Activated naive CD8-positive, alpha-beta T cell treated with anti-CD3 and anti-CD28 coated beads for 36 hours (primary cell): ENCODE measurements at places on chromosomes 2 and 18. TPM values are rescaled to one million over a fixed set of nuclear protein-coding genes. Genes with fewer than 3 reads are reported as not detected.

- DNase-seq, result no peak
Observed at GRCh38 chr2:65511306-65511705, 78.9 kb upstream of the SPRED2 start.

- DNase-seq, result no peak
Observed at GRCh38 chr18:45733535-45733934, 9.6 kb downstream of the SLC14A1 start.

GRCh38 chr18:37409878-37410277 is 155.7 kb downstream of the CELF4 start:
- DNase-seq, result no peak

DNA sequence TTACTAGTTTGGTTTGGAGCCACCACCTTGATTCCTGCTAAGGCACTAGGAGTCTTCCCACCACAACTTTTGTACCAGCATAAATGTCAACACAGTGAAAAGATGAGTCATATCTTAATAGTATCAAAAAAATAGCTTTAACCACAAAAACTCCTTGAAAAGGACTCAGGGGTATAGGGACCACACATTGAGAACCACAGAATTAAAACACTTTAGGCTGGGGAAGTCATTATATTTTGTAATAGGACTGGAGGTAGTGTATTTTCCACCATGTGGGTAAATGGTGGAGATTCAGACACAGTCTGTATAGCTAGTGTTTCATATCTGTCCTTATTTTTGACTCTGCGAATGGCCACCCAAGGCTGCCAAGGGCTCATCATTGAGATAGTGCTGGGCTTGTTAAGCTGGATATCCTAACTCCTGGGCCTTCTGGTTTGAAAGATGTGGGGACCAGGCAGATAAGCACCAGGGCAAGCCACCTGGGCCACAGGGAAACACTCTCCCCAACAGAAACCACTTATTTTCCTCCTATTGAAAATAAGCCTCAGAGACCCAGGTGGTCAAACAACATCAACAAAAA is 19.1 kb upstream of the FHL2 start:
- DNase-seq, result no peak

GRCh38 chr2:83196225-83196624 is 1262.9 kb downstream of the SUCLG1 start:
- DNase-seq, result no peak

- no peak for DNase-seq
Observed at GRCh38 chr2:232498452-232498851, 10.8 kb upstream of the ECEL1 start.

DNA sequence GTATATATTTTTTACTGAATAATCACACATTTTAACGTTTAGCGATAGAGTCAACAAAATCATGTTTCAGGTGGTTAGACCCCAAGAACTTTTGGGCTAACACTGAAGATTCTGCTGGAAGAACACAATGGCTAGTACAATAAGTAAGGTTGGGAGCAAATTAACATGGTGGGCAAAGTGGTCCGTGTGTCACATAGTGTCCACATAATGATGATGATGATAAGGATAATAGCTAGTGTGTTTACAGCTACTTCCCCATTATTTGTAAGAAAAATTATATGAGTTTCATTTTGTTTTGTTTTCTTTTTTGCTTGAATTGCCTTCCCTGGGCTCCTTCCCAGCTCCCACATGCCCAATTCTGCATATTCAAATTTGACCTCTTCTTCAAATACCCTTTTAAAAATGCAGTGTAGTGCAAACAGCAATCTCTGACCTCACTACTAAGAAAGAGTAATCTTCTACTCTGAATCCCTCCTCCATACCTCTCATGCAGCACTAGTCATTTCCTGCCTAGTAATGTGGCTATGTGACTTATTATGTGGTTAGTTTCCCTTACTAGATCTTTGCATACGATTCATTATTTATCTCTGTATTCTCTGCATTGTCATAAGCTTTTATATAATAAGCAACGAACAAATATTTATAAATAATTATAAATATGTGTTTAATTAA is 16.9 kb upstream of the VPS54 start:
- peak; percentile 20 for DNase-seq

DNA sequence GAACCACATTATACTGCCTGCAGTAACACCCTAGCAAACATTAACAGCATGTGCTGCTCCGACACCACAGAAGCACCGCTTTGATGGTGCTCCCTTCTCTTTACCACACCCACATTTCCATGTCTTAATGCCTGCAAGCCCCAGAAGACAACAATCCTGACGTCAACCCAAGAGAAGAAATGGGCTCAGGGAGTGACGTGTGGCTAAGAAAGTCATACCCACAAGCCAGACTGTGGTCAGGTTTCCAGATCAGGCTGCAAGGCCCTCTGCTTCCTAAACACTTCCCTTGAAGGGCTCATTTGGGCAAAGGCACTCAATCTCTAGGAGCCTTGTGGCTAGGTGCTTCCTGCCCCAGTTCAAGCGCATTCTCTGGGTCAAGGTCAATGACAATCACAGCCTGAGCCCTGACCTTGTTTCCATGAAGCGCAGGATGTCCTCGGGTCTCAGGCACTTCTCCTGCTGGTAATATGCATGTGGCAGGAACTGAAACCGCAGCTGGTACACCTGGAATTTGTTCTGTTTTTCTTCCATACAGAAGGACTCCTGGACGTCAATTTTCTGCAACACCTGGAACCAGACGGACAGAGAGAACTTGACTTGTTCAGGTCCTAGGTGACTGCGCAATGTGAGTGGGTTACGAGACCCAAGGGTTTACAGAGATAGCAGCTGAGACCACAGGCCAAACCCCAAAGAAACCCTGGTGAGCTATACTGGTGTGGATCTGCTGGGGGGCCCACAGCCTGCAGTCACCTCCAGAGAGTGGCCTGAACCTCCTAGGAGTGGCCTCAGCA is 67.2 kb downstream of the POLR1A start:
- DNase-seq, result peak; percentile 74

DNA sequence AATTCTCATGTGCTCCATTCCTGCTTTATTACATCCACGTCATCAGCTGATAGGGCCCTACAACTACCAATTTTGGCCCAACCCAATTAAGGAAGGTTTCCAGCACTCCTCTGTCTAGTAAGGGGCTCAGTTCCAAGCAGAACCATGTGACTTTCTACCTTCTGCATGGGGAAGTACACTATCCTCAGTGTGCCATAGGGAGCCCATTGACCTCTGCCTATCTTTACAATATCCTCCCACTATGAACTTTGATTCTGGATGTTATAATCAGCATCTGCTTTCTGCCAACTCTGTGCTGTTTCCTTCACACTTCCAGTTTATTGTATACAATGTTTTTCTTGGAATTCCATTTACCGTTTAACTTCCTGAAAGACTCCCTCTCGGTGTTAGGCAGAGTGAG is 53.9 kb upstream of the GCFC2 start:
- no peak for DNase-seq

DNA sequence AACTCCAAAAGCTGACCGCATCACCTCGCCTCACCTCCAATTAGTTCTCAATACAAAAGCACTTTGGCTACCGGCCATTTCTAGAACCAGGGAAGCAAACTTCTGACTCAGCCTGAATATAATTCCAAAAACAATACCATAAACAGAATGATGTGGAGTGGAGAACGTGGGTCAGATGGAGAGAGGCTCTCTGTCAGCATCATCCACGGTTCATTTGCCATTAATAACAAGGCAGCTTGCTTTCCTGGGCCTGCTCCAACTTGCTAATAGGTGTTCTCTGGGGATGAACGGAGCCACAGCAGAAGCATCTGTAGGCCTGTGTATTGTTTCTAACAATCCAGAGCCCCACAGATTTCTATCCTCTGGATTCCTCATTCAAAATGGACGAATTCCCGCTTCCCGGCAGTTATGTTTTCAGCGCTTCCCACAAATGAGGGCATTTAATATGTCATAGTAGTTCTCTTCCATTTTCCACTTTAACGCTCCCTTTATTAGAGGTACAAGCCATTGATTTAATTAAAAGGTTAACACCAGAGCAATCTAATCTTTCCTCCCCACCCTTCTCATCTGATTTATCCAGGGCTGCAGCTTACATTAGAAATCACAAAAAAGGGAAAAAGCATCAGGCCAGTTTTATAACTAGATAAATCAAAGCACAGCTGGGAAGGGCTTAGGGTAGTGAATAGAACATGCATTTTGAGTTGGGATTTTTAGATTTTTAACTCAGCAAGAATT is 23.2 kb upstream of the CNTNAP5 start:
- DNase-seq, result no peak

DNA sequence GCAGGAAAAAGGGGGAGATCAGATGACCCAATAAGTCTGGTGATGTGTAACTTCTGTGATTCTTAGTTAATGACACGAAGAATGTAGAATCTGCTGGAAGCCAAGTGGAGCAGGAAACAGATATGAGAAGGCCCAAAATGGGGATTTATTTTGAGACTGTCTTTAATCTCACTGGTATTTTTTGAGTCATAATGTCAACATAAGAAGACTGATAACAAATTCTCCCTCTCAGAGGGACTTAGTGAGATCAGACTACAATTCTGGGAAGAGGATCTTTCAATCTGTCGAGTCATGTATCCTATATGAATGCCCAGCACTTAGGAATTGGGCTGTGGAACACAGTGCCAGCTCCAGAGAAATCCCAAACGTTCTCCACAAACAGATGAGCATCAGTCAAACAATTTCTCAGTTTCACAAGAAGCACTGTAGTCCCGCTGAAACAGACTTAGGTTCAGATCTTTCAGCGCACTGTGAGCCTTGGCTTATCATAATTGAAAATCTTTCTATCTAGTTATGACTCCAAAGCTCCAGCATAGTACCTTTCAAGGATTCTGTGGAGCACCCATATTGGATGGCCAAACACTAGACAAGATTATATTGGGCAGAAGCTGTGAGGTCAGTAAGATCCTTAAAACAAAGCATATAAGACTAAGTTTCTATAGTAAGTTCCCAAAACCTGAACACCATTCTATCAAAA is 738.2 kb downstream of the LRP1B start:
- no peak for DNase-seq

- DNase-seq, result no peak
Observed at GRCh38 chr2:124834331-124834730, 809.2 kb downstream of the CNTNAP5 start.

DNA sequence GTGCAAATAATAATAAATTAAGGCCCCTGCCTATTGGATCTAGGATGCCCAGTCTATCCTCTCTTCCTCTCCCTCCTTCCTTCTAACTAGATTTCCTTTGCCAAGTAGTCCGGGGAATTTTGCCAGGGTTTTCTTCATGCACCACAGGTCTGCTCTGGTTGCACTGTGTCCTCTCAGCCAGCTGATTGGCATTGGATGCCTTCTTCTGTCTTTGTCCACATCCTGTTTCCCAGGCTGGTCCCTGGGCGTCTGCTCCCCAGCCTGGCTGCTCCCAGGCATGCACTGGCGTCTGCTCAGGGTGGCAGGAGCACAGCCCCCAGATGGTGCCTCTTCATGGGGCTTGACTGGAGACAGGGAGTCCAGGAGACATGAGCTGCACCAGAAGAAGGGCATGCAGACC is 66.4 kb downstream of the GALR1 start:
- no peak for DNase-seq

DNA sequence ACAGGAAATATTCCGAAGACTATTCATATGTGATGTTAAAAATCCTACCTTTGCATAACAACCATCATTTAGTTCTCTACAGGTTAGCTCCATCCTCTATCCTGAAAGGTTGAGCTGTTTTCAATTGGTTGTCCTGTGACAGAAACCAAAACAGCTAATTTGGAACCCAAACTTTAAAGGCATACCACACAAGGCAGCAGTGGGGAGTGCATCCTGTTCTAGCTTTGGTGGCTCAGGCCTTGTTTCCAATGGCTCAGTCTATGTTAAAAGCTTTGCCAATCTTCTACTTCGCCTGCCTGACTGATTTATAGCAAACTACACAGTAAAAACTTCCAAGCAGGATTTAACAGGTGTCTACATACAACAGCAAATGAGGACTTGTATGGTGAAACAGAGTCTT is 3.2 kb downstream of the CD226 start:
- DNase-seq, result no peak

GRCh38 chr2:201260302-201260800 is at the start of gene CASP8:
Gene CASP8 (plus strand): TSS chr2:201260536. CDS start chr2:201266487, 5,951 bp downstream.
- DNase-seq, result peak; percentile 68

DNA sequence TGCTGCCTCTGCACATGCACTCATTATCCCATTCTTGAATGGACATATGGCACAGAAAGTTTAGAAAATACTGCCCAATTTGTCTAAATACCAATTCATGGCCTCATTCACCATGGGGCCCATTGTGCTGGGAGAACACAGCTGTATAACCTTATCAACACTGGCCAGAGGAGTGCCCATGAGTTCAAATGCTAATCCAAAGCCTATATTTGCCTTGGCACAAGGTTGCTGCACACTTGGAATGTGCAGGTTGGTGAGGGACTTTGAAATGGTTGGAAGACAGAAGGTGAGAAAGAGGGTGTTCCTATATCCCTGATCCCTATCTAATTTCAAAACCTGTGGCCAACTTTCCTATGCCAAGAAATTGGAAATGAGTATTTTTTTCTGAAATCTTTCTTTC is 693.9 kb upstream of the ID2 start:
- no peak for DNase-seq

DNA sequence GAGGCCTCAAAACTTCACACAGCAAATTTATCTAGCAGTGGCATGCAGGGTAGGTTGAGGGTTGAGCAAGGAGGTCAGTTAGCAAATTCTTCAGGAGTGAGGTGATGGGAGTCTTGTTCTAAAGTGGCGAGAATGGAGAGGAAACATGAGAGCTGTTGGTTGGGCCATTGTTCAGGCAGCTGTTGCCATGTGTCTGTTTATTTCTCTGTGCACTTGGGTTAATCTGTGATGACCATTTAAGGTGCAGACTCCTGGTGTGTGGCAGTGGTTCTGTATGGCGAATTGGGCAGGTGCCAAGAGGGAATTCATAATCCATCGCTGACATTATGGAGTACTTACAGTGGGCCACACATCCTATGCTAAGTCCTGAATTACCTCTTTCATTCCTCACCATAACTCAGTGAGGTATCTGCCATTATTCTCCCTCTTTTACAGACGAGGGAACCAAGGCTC is 30.4 kb downstream of the TMEM178A start:
- DNase-seq, result no peak

DNA sequence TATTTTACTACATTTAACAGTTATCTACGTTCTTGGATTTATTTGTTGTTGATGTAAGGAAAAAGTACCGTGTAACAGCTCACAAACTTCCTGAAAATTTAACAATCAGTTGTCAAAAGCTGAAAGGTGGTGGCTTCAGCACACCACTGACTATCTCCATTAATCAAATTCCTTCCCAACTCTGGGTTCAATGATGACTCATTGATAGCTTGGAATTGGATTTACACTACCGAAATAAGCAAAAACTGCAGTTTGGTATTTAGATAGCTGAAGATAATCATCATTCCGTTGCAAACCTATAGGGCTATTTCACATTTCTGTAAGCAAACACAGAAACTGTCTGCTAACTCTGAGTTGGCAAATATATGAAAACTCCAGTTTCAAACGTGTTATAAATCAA is 322.3 kb upstream of the TFPI start:
- no peak for DNase-seq

The KIF5C gene
- total RNA-seq, result 15.3 TPM

The ESPNL gene
- not detected for total RNA-seq

The MCM6 gene
- 232 TPM for total RNA-seq

The KATNAL2 gene
- 1.6 TPM for total RNA-seq

The TUBA4B gene
- total RNA-seq, result not detected

The SLC5A7 gene
- total RNA-seq, result not detected

The KIAA2012 gene
- not detected for total RNA-seq

The SP5 gene
- total RNA-seq, result not detected
